ENCODE measurements at places on chromosomes 12 and 14. TPM values are rescaled to one million over a fixed set of nuclear protein-coding genes. Genes with fewer than 3 reads are reported as not detected.

The KRT4 gene
- 1.3 TPM for total RNA-seq

DNA sequence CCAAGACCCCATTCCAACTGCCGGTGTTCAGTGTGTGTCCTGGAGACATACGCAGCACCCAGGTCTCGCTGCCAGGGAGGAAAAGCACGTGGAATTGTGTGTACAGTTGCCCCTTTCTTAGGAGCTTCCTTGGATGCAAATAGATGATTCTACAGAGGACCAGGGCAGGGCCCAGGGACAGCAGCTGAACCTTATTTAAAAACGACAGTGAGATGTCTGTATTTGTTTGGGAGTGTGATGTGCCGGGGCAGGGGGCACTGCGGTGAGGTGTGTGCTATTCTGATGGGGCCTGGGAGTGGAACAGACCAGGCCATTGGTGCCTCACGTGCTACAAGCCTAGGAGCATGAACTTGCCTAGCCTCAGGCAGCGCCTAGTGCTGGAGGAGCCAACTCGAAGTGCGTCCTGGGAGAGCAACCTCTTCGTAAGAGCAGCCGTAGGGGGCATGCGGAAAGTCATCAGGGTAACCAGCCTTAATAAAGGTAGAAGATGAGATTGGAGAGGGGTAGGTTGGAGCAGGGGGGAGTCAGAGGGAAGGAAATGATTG is 98.3 kb upstream of the ESRRB start:
- no peak for DNase-seq

The SLCO1C1 gene
- total RNA-seq, result 1.2 TPM

GRCh38 chr14:69288956-69289705 is 29.2 kb downstream of the GALNT16 start:
- no peak for DNase-seq

GRCh38 chr14:104393898-104394381 is 185.6 kb upstream of the C14orf180 start:
- no peak for DNase-seq

DNA sequence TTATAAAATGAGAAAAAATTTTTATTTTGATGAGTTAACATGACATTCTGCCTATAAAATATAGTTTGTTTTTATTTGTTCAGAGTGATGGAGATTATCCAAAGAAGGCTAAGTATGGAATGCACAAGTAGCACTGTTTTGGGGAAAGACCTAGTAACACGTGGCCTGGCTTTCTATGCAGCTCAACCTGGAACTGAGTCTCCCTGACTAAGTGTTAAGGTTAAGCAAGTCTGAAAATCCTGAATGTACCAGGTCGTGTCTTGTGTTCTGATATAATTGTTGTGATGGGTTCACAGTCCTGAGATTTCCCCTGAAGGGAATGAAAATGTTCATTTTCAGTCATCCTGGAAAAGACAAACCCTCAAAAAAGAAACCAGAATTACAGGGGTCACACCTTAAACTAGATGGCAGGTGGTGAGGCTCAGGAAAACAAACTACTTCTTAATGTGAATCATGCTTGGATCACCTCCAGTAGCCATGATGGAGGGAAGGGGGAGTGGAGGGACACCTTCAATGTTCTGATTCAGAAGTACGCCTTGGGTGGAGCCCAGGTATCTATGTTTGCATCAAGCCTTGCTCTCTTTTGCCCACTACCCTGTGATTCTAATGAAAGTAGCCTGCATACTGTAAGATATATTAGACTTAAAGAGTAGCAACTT is 236.8 kb downstream of the ALX1 start:
- no peak for DNase-seq

GRCh38 chr12:63319936-63320633 is 169.1 kb upstream of the AVPR1A start:
- DNase-seq, result no peak

DNA sequence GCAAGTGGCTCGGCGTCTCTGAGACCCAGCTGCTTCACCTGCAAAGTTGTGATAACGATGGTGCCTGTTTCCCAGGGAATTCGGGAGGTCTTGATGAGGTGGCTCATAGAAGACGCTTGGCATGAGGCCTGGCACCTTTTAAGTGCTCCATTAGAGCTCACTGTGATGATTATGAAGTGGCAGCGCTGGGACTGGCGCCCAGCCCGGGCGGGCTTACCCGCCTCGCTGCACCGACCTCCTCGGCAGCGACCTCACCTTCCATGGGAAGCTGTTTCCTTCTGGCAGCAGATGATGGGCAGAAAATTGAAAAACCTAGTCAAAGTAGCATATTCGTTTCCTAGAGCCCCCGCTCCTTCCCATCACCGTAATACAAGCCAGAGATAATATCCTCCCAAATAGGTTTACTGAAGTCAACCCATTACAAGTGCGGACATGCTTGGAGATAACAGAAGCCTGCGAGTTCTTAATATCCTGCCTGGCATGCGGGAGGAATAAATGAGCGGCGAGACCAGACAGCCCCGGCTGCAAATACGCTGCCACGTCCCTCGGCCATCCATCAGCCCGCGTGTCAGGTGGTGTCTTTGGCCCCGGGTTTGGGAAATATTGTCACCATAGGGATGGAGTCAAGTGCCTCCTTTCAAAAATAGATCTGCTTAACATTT is 35.2 kb upstream of the DLK1 start:
- no peak for DNase-seq

DNA sequence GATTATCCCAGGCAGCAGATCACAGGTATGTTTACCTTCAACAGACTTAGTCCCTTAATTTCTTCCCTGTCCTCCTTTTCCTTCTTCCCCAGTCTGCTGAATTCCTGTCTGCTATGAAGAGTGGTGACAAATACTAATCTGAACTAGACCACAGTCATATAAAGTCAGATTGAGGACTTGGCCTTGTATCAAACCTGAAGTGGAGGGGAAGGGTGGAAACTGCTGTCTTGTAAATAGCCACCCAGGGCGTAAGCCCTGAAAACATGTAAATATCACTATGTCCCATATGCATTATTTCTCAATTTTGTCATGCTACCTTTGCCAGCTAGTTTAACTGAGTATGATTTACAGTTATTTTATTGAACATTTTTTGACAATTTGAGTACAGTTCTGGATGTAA is 368.0 kb downstream of the CCDC91 start:
- no peak for DNase-seq

DNA sequence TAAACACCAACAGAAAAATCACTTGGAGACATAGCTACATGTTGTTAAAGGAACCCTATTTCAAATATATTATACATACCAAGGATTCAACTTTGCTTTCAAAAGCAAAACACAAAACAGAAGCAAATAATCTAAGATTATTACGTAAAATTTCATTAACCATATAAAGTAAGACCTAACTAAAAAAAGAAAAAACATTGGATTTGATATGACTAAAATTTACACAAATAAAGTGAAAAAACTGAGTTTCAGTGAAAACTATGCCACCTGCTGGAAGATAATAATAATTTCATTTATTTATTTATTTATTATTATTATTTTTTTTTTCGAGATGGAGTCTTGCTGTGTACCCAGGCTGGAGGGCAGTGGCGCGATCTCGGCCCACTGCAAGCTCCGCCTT is 45.2 kb downstream of the WDHD1 start:
- no peak for DNase-seq

DNA sequence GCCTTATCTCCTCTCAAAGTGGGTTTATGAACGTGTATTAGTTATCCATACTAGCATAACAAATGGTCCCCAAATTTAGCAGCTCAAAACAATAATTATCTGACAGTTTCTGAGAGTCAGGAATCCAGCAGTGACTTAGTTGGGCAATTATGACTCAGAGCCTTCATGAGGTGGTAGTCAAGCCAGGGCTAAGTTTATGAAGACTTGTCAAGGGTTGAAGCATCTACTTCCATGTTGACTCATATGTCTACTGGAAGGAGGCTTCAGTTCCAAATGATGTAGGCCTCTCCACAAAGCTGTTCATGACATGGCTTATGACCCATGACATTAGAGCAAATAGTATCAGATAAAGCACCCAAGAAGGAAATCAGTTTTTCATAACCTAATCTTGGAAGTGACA is 73.2 kb downstream of the IPO8 start:
- no peak for DNase-seq

All from mesothelial cell of epicardium (in vitro differentiated cells).